ENCODE measurements at places on chromosomes 5 and 9.

- no peak for DNase-seq
These were observed 247.5 kb downstream of the TMEM161B start for GRCh38 chr5:88021141-88021540.

GRCh38 chr9:20043035-20043434, 254.2 kb upstream of the SLC24A2 start:
- DNase-seq = no peak

GRCh38 chr5:98741926-98742325, 31.5 kb upstream of the RGMB start:
- no peak for DNase-seq

GRCh38 chr5:78929833-78930232, 55.3 kb downstream of the ARSB start:
- no peak for DNase-seq

- DNase-seq = no peak
These were observed 158.2 kb upstream of the FST start for GRCh38 chr5:53322257-53322656.

DNA sequence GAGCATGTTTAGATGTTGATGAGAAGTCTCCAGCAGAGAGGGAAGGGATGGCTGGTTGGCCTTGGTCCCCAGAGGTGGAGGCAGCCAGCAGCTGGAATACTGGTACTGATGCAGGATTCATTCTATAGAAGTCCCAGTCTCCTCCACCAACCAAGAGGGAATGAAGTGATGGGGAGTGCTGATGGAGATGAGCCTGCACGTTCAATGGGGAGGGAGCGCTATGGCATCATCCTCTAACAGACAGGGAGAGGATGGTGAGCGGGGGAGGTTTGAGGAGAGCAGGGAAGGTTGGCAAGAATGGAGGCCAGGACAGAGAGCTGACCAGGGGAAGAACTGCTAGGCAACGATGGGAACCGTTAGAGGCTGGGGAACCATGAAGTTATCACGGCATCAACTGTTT, 159.8 kb upstream of the MVB12B start:
- DNase-seq = no peak

DNA sequence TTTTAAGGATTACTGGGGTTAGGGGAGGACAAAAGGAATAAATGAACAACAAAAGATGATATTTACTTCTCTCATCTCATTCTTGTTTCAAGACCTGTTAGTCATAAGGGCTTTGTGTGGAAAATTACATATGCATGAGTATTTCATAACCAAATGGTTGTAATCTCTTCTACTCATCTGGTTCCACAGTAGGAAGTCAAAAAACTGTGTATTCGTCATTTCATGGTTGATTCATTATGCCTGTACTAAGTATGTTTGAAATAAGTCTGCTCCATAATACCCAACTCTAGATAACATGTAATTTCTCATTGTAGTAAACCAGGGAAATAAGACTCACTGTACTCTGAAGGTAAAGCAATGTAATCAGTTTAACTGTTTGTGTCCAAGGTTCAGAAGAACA, 212.9 kb downstream of the ARRDC3 start:
- no peak for DNase-seq

DNA sequence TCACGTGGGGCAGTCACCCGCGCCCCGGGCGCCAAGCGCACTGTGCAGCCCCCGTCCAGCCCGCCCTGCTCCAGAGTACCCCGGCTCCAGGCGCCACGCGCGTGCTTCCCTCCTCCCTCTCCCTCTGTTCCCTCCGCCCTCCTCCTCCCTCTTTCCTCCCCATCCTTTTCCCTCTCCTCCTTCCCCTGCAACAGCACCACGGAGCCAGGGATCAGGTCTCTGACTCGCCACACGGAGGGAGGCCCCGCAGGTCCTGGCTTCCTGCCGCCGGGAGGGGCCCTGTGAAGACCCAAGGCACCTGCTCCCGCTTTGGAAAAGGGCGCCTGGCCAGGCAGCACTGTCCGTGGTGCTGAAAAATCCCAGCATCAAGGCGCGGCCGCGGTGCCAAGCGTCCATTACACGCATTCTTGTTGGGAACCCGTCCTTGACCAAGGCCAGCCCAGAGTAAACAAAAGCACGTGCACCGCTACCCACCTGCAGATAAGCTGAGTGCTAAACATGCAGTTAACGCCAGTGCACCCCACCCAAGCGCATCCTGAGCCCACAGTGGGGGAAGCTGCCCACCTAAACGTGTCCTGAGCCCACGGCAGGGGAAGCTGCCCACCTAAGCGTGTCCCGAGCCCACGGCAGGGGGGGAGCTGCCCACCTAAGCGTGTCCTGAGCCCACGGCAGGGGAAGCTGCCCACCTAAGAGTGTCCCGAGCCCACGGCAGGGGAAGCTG, 21.7 kb downstream of the SLC6A18 start:
- no peak for DNase-seq

DNA sequence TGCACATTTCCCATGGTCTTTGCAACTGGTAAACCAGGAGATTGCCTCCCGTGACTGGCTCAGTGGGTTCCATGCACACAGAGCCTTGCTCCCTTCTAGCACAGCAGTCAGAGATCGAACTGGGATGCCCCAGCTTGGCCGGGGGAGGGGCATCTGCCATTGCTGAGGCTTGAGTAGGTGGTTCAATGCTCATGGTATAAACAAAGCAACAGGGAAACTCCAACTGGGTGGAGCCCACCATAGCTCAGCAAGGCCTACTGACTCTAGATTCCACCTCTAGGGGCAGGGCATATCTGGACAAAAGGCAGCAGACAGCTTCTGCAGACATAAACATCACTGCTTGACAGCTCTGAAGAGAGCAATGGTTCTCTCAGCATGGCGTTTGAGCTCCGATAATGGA, 67.0 kb upstream of the PPP1R2B start:
- no peak for DNase-seq

GRCh38 chr5:73286896-73287295, 113.9 kb downstream of the TMEM174 start:
- DNase-seq = no peak

- no peak for DNase-seq
These were observed 4.8 kb downstream of the RPS14 start for GRCh38 chr5:150444770-150445169.

DNA sequence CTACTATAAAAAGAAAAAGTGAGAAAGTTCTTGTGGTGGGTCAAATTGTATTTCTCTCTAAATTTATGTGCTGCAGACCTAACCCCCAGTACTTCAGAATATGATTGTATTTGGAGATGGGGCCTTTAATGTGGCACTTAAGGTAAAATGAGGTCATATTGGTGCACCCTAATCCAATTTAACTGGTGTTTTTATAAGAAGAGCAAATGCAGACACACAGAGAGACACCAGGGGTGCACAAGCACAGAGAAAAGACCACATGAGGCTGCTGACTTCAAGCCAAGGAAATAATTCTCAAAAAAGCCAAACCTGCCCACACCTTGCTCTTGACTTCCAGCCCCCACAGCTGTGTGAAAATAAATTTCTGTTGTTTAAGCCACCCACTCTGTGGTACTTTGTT, 80.2 kb upstream of the HTR4 start:
- DNase-seq = no peak

DNA sequence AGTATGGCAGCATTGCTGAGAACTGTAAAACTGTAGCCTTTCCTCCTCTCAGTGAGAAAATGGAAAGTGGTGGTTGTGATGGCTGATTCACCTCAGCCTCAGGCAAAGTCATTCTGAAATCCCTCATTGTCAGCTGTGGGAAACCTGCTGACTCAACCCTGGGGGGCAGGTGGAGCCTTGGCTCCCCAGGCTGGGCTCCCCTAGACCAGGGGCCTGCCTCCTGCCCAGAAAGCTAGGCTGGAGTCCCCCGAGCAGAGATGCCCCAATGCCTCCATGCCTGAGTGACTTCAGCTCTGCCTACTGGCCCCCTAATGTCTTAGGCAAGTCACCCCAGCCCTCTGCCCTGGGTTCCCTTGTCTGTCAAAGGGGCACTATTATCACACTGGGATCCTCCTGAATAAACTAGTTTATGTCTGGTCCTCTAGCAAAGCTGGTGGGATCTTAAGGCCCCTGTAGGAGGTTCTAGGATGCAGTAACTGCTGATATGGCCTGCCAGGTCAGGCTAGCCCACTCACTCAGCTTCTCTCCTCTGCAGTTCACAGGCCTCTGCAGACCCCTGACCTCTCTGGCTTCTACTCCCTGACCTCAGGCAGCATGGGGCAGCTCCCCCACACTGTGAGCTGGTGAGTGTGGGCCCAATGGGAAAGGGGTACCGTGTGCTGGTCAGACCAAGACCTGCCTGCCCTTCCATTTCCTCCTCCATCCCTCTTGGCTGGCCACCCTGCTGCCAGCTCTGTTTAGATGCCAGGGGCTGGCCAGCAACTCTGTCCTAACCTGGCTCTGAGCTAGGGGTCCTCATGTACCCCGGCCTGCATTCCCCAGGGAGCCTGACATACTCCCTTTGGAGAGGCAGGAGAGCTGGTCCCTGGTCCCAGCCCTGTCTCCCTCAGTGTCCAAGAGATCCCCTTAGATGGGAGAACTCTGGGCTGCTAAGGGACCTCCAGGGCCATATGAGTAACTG, 24.2 kb downstream of the TCF7 start:
- DNase-seq = peak; percentile 10

- no peak for DNase-seq
These were observed 86.5 kb upstream of the NEURL1B start for GRCh38 chr5:172554562-172554961.

DNA sequence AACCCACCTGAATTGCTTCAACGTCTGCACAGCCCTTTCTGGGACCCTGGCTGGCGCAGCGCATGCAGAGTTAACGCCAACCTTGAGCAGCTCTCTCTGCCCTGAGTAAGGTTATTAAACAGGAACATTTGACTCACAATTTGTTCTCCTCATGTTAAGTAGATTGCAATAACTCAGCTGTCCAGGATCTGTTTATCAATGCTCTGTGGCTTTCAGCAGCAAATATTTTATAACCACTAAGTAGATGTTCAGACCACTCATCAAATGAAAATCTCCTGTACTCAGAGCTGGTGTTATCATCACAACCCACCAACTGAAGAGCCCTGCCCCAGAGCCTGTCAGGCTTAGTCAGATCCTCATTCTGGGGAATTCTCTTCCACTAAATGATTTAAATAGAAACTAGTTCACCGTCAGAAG, 403.0 kb downstream of the ZNF608 start:
- DNase-seq = no peak

DNA sequence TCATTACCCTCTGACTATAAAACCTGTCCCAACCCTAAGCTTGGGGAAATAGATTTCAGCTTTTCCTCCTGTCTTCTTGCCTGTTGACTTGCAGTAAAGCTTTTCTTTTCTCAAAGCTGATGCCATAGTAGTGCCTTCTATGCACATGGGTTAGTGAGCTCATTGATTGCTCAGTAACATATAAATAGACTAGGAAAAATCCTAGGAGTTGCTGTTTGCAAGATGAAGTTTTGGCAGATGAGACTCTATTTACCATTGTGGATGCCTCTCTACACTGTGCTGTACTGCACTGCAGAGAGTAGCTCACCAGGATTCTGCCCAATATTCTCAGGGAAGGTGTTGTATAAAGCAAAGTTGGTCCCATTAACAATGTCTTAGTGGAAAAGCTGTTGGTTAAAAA, 262.7 kb upstream of the CD180 start:
- DNase-seq = no peak

DNA sequence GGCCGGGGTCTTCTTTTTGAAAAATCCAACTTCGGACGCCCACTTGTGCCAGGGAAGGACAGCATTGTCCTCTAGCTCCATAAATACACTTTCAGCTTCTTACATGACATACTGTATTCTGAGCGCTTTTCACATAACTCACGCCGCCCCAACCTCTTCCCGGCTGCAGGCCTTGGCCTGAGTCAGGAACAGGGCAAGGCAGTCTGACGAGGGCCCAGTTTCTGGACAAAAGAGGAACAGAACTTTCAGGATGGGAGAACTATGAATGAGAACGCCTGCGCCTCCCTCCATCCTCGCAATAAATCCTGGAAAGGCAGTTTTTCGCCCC, 650 bp downstream of the DCTN4 start:
- DNase-seq = no peak

- DNase-seq = no peak
These were observed 36.2 kb downstream of the RIC1 start for GRCh38 chr9:5665059-5665458.

- no peak for DNase-seq
These were observed 22.8 kb upstream of the COL27A1 start for GRCh38 chr9:114132550-114132918.

DNA sequence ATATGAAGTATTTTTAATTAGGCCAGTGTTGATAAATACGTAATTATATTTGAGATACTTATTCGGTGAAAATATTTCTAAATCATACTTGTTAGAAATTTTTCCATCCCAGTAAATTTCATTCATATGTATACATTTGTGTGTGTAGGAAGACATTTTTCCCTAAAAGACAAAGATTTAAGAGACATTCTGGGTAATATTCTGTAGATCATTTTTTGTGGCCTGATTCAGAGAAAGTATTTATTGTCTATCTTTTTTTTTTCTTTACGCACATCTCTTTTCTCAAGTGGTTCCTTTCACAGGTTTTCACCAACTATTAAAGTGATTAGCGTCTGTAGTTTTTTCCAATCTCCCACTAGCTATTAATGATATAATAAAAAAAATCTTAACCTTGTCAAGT, 224.1 kb downstream of the MEF2C start:
- DNase-seq = no peak

Measured in CD4-positive, alpha-beta T cell treated with Interleukin-4 for 1 hour (primary cell).